Activated CD8-positive, alpha-beta memory T cell treated with anti-CD3 and anti-CD28 coated beads, Interleukin-2, amount 10 ng/mL, durations not matched to agents 7 days and 5 days (primary cell): ENCODE measurements at places on chromosomes 11 and 22.

DNA sequence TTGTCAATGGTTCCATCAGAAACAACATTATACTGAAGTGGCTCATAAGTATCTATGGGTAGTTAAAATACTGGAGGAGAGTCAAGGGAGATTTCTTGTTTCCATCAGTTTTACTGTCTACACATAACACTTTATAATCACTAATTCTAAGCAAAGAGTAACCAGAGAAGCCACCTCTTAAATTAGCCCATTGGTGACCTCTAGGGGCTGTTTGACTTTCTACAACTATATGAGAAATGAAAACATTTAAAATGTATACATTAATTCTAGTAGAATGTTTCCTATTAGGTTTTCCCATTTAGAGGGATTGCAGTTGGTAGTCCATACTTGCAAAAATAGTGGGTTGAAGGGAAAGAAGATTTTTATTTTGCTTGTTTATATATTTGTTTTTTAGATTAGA is 504.3 kb downstream of the FAM181B start:
- no peak for DNase-seq

DNA sequence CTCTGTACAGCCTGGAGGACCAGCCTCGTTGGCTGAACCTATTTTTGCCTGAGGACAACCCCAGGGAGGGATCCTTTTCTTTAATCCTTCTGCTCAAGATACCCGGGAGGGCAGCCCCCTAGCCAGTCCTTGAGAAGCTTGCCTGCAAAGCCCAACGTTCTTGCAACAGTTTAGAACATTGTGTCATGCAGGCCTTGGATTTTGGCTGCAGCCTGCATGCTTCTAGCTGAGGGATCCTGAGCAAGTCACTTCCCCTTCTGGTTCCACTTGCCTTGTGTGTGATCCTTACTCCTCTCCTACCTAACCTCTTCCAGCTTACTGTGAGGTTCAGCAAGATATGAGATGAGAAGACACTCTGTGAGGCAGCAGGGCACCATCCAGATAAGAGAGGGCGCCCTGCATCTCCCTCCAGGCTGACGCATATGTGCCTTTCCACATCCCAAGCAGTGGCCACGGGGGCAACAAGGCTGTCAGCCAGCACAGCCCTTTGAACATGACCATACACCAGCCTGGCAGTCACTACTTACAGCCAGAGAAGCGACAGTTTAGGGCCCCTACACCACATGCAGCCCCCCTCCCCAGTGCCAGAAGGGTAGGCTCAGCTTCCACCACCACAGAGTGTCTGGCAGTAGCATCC is 76.1 kb downstream of the C11orf58 start:
- DNase-seq, result no peak

- DNase-seq, result no peak
Measured at GRCh38 chr11:26806219-26806618, 84.4 kb upstream of the SLC5A12 start.

- no peak for DNase-seq
Measured at GRCh38 chr22:48444320-48445112, 1383.2 kb downstream of the BRD1 start.

GRCh38 chr11:113184498-113184897 is 129.9 kb upstream of the TTC12 start:
- DNase-seq, result no peak

GRCh38 chr22:47034905-47035419 is 272.5 kb downstream of the TBC1D22A start:
- DNase-seq, result no peak

DNA sequence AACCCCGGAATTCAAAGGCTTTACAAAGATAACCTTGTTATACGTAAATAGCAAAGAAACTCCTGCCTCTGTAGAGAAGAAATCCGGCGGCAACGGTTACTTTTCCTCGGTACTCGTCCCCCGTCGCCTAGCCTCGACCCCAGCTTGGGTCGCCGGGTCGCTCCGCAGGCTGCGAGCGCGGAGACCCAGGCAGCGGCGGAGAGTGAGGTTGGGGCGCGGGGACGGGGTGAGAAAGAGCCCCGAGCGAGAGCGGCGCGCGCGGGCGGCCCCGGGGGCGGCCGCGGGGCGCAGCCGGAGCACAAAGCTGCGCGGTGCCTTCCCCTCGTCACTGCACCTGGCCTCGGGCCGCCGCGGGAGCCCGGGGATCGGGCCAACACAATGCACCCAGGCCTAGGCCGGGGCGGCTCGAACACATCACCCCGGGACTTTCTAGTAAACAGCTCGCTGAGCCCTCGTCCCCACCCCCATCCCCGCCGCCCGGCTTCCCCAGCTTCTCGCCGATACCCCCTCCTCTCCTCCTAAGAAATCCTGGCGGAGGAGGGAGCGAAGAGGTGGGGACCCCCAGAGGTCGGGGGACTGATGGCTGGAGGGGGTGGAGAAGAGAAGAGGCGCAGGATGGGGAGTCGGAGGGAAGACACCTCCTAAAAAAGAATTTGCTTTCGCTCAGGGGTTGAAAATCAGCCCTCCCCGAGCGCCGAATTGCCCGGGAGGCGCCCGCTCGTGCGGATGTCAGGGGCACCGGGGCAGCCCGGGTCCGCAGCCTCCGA is 845 bp downstream of the MPPED2 start:
- DNase-seq, result no peak

GRCh38 chr11:83948200-83948599 is 662.0 kb upstream of the CCDC90B start:
- DNase-seq, result no peak

- DNase-seq, result no peak
Measured at GRCh38 chr11:29801561-29801960, 215.3 kb downstream of the KCNA4 start.

DNA sequence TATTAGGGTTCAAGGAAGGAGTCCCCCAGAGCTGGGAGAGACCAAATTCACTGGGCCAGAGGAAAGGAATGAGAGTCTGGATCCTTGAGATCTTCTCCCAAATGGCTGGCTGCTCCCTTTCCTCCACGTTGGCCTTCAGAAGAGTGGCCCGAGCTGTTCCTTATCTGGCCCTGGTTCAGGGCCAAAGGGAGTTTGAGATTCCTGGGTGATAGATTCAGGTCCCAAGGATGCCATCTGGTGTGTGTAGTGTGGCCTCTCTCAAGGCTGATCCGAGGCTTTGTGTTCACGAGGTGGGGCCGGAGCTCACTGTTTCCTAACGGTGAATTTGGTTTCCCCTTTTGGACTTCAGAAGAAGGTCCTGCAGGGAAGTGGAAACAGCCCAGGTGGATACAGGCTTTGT is 17.4 kb upstream of the ABCC8 start:
- DNase-seq, result no peak

DNA sequence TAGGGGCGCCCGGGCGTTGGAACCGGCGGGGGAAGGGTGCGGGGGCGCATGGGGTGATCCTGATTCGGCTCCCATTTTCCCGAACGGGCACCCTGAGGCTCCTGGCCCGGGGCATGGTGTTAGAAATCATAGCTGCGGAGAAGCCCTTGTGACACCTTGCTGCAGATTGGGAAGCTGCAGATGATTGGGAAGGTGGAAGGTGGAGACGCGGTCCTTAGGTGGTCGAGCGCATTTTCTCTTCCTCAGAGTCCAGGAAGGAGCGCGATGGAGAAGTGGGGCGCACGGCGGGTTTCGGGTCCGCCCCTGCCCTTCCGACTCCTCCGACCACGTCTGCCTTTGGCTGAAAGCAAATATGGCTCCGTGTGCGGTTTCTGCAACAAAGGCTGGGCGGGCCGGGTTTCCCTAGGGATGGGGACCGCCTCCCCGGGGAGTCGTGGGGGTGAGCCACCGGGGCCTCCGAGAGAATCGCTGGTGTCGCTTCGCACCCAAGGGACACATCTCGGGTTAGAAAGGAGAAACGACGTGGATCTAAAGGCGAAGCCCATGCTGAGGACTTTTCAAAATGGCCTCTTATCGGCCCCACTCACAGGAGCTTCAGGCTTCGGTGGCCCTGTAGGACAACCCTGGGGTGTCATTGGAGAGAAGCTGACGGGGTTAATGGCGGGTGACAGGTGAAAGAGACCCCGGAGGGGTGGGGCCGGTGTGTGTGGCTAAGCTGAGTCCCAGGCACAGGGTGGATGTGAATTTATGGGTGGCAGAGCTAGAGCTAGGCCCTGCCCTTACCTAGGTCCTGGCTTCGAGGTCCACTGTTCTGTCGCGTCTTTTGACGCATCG is 707 bp upstream of the FTH1 start:
- peak; percentile 63 for DNase-seq

GRCh38 chr11:36273110-36273509 is 16.1 kb downstream of the COMMD9 start:
- no peak for DNase-seq

GRCh38 chr11:118872403-118872821 is 11.3 kb upstream of the CXCR5 start:
- peak; percentile 92 for DNase-seq

DNA sequence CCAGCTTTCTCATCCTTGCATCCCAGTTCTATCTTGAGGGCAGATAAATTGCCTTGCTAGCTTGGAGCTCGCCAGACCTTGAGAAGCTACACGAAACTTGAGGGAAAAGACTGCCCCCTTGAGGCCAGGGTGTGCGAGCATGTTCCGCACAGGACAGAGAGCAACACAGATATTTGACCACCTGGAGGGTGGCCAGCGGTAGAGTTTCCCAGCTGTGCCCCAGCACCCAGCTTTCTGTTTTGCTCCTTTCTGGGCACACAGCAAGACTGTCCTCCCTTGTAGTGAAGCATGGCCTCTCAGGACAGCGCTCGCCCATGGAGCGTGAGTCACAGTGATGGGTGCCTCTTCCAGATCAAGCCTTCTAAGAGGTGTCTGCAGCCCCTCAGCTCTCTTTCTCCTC is 23.5 kb downstream of the SPATA19 start:
- DNase-seq, result peak; percentile 48

- no peak for DNase-seq
Measured at GRCh38 chr22:50199829-50200460, 866 bp upstream of the SELENOO start.

DNA sequence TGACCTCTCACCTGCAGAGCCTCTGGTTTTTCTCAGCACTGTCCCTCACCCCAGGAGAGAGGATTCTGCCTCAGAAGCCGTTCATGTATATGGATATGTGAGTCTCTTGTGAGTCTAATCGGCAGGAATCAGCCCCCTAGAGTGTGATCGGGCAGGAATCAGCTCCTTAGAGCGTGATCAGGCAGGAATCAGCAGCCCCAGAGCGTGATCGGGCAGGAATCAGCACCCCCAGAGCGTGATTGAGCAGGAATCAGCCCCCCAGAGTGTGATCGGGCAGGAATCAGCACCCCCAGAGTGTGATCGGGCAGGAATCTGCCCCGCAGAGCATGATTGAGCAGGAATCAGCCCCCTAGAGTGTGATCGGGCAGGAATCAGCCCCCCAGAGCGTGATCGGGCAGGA is 80.0 kb upstream of the EIF3D start:
- no peak for DNase-seq

DNA sequence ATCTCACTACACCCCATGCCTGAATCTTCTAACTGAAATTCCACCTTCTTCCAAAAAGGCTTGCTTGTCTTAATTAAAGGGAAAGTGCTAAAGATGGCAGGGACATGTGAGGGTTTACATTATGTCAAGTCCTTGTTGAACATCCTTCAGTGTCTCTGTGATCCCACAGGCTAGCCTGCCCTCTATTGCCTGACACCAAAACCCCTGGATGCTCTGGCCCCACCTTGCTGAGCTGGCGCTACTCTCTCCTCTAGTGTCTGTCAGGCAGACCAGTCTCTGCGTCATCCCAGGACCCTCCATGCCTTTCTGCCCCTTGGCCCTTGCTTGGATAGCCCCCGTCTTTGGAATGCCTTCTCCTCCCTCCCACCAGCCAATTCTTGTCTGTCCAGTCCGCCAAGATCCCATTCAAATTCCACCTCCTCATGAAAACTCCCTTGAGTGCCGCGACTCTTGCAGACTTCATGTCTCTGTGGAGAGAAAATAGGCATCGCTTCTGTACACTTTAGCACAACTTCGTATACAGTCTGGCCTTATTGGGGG is 69.3 kb downstream of the PKNOX2 start:
- DNase-seq, result no peak

DNA sequence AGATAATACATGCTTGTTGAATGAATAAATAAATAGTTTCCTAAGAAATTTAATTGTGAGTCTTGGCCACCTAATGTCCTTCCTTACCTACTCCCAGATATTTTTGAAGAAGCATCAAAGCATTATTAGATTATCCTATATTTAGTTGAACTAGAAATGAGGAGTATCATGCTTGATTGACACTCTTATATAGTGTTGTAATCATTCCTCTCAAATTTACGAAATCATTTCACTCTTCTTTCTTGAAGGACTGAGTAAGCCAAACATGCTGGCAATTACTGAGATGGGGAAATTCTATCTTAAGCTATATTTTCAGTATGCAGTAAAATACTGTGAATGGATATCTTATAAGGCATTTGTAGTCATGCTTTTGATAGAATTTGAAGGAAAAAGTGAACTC is 189.0 kb downstream of the LUZP2 start:
- no peak for DNase-seq

DNA sequence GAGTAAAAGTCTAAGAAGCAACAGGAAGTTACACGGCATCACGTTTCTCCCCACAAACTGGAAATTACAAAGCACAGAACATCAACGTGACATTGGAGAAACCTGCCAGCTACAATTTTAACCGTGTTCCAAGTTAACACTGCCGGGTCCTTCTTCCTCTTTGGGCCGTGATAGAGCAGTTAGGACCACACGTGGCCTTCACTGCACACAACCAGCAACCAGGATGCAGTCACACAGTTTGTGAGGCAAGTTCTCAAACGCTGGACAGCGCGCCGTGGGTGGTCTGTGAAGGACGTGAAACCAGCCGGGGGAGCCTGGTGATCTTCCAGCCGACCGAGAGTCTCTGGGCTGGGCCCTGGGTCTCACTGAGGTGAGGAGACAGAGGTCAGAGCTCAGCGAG is 14.6 kb downstream of the C11orf21 start:
- DNase-seq, result no peak

GRCh38 chr11:70117567-70118145 is 39.5 kb downstream of the ANO1 start:
- no peak for DNase-seq

DNA sequence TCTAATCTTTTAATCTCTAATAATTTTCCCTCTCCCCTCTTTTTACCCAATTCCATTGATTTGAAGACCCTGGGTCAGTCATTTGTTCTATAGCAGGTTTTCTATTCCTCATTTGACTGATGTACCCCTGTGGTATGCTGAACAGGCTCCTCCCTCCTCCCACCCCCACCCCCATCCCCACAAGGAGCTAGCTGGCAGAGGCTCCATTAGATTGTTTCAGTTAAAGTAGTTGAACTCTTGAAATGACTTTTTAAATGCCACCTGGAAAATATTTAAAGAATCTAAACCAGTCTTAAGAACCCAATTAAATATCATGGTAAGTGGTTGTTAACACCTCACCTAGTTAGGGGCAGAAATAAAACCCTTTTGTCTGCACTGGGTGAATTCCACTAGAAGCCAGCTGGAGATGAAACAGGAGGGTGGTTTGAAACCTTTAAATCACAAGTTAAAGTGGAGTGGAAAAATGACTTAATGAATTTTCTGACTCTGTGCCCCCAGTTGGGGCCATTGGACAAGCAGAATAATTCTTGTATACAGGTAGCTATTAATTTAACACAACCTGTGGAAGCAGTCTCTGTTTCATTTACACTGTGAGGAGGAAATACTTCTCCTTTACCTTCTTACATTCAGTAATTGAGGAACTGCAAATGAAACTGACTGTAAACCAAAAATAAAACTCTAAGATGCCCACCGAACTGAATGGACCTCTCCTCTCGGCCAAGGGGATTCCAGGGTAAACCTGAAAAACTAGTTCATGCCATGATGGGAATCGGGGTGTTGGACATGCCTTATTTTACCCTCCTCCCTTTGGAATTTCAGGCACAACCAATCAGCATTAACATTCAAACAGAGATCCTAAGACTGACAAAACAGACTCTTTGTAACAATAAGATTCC is 30.7 kb downstream of the PRR5L start:
- DNase-seq, result no peak

- DNase-seq, result no peak
Measured at GRCh38 chr11:71381781-71382505, 66.2 kb downstream of the DHCR7 start.

- no peak for DNase-seq
Measured at GRCh38 chr11:61718621-61719302, 33.7 kb upstream of the MYRF start.
